Effector memory CD4-positive, alpha-beta T cell (primary cell): ENCODE measurements at places on chromosomes 5 and 9.

DNA sequence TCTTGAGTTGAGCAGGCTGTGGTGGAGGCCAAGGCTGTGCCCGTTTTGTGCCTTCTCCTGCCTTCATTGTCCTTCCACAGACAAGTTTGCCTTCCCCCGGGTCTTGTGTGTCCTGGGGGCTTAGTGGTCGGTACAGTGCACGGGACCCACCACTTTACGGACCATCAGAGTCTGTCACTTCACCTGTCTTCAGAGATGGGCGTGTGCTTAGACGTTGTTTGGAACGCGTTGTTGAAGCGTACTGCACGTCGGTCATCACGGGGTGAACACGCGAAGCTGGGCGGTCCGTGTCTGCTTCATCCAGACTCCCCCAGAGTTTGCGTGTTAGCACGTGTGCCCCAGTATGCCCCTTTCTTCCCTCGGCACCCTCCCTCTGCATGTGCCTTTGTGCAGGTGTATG, 24.8 kb downstream of the CEP72 start:
- no peak for DNase-seq

DNA sequence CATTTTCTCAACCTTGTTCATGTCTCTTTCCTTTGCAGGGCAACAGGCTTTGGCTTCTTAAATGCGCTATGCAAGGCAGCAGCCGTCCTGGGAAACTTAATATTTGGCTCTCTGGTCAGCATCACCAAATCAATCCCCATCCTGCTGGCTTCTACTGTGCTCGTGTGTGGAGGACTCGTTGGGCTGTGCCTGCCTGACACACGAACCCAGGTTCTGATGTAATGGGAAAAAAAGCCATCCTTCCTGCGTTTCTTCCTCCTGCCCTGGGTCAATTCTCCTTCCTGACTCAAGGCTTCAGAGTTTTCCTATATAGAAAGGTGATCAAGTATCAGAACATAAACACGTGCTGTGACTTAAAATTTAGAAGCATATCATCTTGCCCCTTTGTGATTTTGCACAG, 77.8 kb upstream of the IQGAP2 start:
- DNase-seq: no peak

- no peak for DNase-seq
These were observed 25.4 kb downstream of the IRF1 start for GRCh38 chr5:132465059-132465707.

DNA sequence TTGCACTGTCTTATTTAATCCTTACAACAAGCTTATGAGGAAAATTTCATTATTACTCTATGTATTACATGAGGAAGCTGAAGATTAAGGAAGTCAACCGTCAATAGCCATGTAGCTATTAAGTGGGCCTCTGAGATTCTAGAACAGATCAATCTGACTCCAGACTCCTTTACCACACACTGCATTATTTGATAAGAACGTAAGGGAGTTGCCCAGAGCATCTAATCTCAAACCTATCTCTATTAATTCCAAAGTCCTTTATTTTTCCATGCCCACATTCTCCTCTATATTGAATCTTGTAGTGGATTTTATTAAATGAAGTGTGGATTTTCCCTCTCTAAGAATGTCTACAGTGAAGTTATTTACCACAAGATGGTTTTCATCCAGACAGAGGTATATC, 118.2 kb upstream of the MTAP start:
- no peak for DNase-seq

- no peak for DNase-seq
These were observed 241.1 kb upstream of the IRX4 start for GRCh38 chr5:2123874-2124273.

DNA sequence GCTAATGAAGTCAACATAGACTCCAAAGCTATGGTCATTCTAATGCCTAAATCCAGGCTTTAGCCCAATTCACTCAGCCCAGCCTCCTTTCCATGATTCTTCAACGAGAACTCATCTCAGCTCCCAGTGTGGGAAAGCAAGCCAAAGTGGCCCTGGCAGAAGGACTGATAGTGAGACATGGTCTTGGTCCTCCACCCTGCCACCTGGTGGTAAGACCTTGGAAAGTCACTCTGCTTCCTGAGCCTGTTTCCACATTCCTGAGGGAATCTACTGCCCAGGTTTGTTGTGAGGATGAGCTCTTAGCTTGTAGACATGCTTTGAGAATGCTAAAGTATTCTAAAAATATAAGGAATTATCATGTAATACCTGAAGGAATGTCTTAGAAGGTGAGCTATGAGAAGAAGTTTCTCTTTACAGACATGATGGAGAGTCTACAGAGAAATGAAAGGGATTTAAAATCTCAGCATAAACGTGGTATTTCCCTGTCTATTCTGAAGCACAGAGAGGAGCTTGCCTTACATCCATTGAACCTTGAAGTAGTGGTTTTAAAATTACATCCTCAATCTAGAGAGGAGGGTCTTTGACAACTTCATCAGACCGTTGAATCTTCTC, 173.5 kb downstream of the TRIM32 start:
- no peak for DNase-seq

DNA sequence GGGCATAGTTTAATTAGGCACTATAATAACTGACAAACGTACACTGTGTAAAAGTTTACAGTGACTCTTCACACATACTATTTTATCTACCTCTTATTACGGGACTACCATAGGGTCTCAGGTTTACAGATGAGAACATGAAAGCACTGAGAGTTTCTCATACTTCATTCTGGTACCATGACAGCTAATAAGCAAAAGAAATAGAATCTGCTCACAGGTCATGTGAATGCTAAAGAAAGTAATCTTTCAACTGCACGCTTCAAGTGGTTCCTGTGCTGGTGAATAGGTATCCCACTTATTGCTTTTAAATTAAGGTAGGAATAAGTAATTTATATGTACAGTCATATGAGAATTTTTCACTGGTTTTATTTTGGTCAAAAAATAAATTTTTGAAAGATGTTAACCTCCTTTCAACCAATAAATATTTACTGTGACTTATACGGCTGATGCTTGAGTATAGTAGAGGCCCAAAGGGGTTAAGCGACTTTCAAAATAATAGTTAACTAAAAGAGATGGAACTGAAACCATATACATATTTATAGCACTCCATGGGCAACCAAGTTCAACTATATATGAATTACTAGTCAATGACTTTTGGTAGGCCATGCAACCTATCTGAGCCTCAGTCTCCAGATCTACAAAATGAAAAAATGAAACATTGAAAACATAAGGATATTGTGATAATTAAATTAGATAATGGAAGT, 8.1 kb downstream of the CDKN2A start:
- DNase-seq: no peak

DNA sequence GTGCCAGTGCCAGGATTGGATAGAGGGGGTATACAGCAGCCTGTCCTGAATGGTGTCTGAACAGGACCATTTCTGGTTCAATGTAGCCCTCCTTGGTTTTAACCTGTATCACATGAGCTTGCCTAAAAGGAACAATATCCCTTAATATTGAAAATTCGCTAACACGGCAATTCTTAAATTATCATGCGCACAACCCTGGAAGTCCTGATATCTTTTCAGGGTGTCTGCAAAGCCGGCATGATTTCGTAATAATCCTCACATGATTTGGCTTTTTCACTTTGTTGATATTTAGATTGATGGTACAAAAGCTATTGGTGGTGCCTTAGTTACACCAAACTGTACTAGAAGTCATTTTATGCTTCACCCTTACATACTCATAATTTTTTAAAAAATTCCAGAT, 53.2 kb downstream of the PCSK1 start:
- DNase-seq: no peak

DNA sequence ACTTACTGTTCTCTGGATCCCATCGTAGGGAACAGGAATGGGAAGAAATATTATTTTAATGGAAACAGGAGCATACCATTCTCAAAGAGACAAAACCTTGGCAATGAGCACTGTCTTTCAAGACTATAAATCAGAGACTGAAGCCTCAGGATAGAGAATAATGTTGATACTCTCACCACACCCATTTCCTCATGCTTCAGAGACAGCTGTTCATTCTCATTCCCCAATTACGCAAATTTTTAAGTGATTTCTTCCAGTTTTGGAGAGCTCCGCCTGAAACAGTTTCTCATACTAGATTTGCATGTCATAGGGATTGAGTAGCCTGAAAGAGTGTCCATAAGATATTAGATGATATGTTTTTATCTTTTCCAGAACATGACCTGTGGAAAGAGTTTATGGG, 290.5 kb upstream of the RASA1 start:
- no peak for DNase-seq

GRCh38 chr5:63008195-63008594, 429.6 kb downstream of the LRRC70 start:
- no peak for DNase-seq

DNA sequence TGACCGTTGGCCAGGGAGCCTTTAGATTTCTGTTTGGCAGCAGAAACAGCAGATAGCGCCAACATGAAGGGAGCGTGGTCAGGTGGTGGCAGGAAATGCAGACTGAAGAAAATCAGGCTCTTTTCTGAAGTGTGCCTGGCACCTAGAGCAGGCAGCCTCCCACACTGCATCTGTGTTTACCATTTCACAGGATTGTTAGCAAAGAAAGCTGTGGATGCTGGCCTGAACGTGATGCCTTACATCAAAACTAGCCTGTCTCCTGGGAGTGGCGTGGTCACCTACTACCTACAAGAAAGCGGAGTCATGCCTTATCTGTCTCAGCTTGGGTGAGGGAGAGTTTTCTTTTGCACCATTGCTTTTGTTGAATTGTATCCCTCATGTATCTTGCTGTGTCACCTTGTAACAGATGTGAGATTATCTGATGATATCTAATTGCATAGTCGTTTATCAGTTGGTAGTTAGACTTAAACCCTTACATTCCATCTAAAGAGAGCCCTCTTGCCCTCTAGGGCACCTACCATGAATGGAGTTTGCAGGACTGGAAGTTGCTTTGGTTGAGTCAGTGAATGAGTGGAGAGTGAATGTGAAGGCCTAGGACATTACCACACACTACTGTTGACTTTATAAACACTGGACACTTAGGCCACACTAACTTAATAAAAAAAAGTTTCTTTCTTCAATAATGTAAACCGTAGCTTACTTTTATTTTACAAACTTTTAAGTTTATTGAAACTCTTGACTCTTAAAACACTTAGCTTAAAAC, 42.8 kb downstream of the ACO1 start:
- no peak for DNase-seq
